SK-N-MC (cell line): ENCODE measurements at places on chromosomes 3 and 15.

DNA sequence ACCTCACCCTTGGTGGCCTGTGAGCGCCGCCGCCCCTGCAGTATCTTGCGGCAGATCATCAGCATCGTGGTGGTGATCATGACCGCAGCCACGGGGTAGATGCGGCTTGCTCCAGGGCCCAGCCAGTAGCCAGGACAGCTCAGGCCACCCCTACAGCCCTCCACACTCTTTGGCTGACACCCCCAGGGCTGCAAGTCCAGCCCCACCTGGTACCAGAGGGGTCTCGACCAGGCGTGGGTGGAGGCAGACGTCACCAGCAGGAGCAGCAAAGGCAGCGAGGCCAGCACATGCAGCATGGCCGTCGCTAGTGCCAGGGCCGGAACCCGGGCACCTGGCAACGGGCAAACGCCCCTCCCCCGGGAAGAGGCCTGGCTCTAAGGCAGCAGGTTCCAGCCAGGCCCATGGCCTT, at the start of gene TMEM89:
Gene TMEM89, minus strand, starts transcription at position 309 of the 409 bp plus-strand sequence. Its CDS starts 13 bp downstream, at position 296.
- DNase-seq = no peak

GRCh38 chr3:71562938-71563337, 20.6 kb downstream of the FOXP1 start:
- no peak for DNase-seq

DNA sequence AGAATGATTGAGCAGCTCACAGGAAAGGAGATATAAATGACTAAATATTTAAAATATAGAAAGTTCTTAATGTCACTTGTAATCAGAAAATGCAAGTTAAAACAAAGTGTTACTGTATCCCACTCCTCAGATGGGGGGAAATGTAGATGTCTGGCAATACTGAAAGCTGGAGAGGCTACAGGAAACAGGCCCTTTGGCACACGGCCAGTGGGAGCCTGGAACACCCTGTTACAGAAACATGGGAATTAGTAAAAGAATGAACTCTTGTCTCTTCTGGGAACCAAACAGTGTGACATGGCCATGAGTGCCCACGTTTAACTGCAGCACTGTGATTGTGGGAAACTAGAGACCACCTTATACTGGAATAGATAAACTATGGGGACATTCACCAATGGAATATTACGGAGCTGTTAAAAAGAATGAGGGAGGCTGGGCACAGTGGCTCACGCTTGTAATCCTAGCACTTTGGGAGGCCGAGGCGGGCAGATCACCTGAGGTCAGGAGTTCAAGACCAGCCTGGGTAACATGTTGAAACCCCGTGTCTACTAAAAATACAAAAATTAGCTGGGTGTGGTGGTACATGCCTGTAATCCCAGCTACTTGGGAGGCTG, 50.2 kb downstream of the CDCP1 start:
- no peak for DNase-seq

GRCh38 chr15:35549567-35549966, 3.6 kb upstream of the DPH6 start:
- no peak for DNase-seq

DNA sequence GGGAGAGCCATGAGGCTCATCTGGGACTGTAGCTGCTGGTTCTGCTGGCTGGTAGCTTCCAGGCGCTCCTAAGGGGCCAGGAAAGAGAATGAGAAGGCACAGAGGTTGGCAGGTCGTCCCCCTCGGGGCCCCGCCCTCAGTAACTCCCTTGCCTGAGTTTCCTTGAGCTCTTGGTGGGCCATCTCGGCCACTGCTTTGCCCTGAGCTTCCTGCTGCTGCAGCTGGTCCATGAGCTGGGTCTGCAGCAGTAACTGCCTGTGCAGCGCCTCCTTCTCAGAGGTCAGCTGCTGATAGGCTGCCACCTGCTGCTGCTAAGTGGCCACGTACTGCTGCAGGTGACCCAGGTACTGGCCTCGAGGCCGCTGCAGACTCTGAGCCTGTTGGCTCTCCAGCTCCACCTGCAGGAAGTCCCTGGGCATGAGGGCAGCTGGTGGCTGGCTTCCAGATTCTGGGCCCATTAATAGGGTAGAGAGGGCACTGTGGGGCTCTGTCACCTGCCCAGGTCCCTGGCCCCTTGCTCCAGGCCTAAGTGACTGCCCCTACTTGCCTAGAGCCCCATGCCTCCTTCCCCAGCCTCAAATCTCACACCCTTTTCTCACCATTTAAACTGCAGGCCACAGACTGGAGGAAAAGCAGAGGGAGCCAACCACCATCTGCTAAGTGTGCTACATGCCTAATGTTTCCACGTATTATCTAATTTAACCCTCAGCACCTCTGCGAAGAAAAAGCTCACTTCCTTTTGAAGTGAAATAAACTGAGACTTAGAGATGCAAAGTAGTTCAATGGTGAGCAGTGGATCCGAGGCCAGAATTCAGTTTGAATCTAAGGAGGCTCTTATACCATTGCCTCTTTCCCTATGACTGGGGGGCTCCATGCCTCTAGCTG, 10.8 kb upstream of the VPS33B start:
- no peak for DNase-seq

- DNase-seq = no peak
Observed at GRCh38 chr3:63972987-63973386, 50.3 kb downstream of the PSMD6 start.

DNA sequence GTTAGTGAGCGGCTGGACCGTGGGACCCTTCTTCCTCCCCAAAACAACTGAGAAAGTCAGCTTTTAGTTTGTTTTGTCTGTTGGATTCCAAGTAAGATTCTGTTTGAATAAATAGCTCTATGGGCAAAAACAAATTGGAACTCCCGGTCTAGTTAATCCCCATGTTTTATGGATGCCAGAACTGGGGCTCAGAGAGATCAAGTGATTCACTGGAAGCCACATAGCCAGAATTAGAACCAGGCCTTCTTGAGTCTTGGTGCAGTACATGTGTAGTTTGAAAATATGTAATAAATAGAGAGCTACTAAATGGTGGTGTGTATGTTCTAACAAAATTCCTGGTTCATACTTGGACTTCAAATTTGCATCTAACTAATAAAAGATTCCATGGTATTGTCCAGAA, 29.3 kb upstream of the POLR2M start:
- no peak for DNase-seq

GRCh38 chr3:145313751-145314150, 847.2 kb downstream of the PLOD2 start:
- DNase-seq = no peak

DNA sequence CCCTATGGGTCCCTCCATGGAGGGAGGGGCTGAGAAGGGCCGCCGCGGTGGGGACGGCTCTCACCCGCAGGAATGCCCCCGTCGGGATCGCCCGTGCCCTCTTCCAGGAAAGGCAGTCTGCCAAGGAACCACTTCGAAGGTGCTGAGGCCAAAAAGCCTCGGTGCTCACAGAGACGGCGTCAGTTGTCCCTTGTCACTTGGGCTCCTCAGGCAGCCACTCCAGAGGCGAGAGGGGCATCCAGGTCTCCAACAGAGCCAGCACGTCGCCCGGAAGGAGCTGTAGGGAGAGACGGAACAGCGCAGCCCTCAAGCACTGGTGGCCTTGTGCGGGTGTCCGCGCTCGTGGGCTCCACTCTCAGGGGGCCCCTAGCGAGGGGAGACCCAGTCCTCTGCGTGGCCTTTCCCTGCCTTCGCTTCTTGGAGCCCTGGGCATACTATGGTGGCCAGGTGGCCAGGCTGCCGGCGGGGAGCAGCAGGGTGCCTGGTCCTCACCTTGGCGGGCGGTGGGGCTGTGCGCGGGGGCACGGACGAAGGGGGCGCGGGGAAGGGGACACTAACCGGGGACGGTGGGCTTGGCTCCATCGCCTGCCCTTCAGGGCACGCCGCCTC, 994 bp downstream of the MESP1 start:
- no peak for DNase-seq

DNA sequence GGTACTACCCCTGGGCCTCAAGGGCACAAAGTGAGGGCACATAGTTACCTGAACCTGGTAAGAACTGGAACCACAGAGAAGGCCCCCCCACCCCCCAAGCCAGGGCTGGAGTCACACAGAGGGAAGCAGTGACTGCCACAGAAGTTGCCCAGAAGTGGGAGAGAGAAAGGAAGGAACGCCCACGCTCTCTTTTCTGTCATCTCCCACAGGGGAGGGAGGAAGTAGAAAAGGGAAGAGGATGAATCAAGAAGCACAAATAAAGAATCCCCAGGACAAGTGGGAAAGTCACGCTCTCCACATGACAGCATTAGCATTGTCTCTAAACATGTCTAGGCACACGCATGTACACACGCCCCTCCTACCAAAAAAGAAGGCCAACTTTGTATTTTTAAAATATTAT, 114.7 kb upstream of the FRMD4B start:
- no peak for DNase-seq

DNA sequence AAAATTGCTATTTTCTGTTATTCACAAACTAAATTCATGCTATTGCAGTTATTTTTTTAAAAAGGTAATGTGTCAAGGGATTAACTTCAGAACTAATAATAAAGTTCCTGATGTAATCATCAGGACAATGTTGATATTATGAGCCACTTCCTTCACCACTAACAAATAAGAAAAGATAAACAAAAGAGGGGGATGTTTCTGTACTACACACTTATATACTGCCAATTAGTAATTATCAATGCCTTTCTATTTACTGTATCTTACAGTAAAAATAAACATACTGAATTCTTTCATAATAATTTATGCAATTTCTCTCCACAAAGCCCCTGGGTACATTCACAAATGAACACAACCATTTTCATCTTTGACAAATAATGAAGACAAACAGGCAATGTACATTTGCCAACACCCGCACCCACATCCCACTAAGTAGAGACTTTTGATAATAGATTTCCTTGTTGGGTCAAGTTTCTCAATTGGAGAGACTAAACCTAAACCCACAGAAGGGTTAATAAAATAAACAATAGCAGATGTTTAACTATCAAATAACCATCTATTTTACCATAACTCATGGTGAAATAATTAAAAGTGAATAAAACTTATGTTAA, 3.7 kb downstream of the CBLB start:
- no peak for DNase-seq

DNA sequence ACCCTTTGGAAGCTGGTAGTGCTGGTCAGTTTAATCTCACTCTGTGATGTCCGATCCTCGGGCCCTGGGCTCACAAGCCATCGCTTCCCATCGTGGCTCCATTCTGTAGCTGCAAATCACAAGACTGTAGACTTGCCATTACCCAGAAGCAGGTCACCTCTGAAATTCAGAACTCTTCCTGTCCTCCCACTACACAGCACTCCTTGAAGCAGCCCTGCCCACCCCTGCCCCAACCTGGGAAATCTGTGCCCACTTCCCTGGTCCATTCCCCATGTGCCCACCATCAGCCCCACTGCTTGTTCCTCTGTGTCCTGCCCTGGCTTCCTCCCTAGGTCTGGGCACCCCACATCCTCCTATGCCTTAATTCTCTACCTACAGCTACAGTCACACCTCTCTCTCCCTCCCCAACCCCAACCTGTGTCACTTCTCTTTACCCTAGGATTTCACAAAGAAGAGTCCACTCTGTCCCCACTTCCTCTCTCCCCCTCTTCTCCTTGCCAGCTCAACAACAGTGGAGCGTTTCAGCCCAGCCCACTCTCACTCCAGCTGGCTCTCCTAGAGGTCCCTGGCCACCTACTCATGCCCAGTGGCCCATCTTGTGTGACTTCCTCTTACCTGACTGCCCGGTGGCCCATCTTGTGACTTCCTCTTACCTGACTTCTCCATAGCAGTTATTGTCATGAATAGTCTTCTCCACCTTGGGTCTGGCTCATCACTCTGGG, 8.3 kb downstream of the ZNF710 start:
- DNase-seq = no peak

GRCh38 chr3:36944641-36945270, at the start of gene TRANK1:
Gene TRANK1 (minus strand): TSS chr3:36945054. CDS start chr3:36944809, 245 bp downstream.
- no peak for DNase-seq

DNA sequence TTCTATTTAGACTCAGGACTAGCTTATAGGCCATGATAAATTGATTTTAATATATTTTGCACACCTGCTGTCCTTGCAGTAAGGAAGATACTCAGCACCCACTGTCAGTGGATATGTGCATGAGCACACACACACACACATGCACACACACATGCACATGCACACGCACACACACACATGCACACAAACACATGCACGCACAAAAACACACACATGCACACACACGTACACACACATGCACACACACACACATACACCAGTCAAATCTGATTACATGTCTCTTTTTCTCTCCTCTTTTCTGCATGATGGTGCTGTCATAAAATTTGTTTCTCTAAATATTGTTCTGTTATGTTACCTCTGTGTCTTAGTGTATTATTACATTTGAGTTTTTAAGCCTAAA, 87.3 kb upstream of the OSTN start:
- no peak for DNase-seq

GRCh38 chr3:193348686-193349085, 29.9 kb downstream of the ATP13A5 start:
- no peak for DNase-seq

GRCh38 chr15:84889991-84890669, 5.7 kb downstream of the SLC28A1 start:
- DNase-seq = no peak

- DNase-seq = no peak
Observed at GRCh38 chr3:16633948-16634347, 28.7 kb upstream of the DAZL start.

DNA sequence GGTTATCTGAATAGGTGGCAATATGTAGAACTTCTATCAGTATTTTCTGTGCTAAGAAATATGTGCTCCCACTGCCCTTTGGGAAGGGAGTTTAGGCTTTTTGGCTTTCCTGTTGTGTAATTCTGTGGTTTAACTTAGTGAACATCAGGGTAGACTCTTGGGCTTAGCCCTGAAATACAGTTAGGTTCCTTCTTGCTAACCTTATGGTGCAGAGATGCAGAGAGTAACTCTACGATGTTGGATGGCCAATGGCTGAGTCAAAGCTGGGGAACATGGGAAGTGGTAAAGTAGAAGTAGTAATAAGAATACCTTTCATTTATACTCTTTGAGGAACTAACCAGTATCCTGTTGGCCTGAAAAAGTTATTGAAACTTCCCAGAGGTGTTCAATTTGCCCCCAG, 80.8 kb upstream of the IL12A start:
- no peak for DNase-seq

- DNase-seq = no peak
Observed at GRCh38 chr3:34216711-34217335, 418.4 kb downstream of the PDCD6IP start.

DNA sequence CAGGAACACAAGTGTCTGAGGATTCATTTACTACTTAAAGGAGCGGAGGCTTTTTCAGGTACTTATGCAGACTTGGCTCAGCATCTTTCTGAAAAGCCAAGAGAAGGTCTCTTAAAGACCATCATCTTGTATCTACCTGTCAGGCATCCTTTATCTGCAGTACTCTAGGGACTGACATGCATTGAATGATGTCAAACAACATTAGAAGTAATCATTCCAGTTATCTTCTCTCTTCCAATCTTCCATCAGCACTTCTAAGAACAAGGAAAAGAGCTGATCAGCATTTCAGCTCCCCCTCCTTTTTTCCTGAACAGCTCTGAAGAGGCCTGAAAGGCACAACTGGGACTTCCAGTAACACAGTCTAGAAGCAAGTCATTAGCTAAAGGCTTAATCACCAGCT, 214.8 kb downstream of the KCNH8 start:
- DNase-seq = no peak
